Activated CD8-positive, alpha-beta memory T cell treated with anti-CD3 and anti-CD28 coated beads, Interleukin-2, amount 10 ng/mL, durations not matched to agents 7 days and 5 days (primary cell): ENCODE measurements at places on chromosomes 2 and 18. TPM values are rescaled to one million over a fixed set of nuclear protein-coding genes. Genes with fewer than 3 reads are reported as not detected.

CPO gene
- not detected for total RNA-seq

REG1B gene
- not detected for total RNA-seq

GRHL1 gene
- 0.64 TPM for total RNA-seq

ALPG gene
- total RNA-seq = not detected

LRRTM1 gene
- not detected for total RNA-seq

FKBP1B gene
- total RNA-seq = 4.6 TPM

KIF3C gene
- 12.4 TPM for total RNA-seq

C2orf66 gene
- total RNA-seq = 0.16 TPM

CYRIA gene
- total RNA-seq = 0.77 TPM

CFC1 gene
- not detected for total RNA-seq

BMP10 gene
- not detected for total RNA-seq

BCL11A gene
- not detected for total RNA-seq

PTH2R gene
- 0.12 TPM for total RNA-seq

ACMSD gene
- not detected for total RNA-seq

MATN3 gene
- not detected for total RNA-seq

TMEM198 gene
- 2.8 TPM for total RNA-seq

ANO7 gene
- 1.1 TPM for total RNA-seq

MROH2A gene
- total RNA-seq = not detected

GPR35 gene
- 35.4 TPM for total RNA-seq

UGT1A10 gene
- total RNA-seq = not detected

NEURL3 gene
- 0.38 TPM for total RNA-seq

AP1S3 gene
- 13.5 TPM for total RNA-seq

USP34 gene
- 70.3 TPM for total RNA-seq

PDE6D gene
- total RNA-seq = 37.5 TPM

MLPH gene
- total RNA-seq = not detected

SPATA3 gene
- 0.44 TPM for total RNA-seq

CBLN2 gene
- total RNA-seq = not detected

MPP4 gene
- total RNA-seq = not detected

PDCL3 gene
- total RNA-seq = 36.7 TPM
